ENCODE measurements at places on chromosomes 6 and 20. TPM values are rescaled to one million over a fixed set of nuclear protein-coding genes. Genes with fewer than 3 reads are reported as not detected.

The FOXQ1 gene
- 11.0 TPM for total RNA-seq

The CPNE1 gene
- 99.6 TPM for total RNA-seq

The C2 gene
- total RNA-seq = 0.71 TPM

The XPO5 gene
- total RNA-seq = 52.8 TPM

The CD93 gene
- under 0.01 TPM for total RNA-seq

The TTLL9 gene
- total RNA-seq = not detected
